ENCODE measurements at places on chromosomes 2 and 18.
A peak's percentile ranks its signal among the peaks of the same experiment; 100 is the strongest.

GRCh38 chr2:204072443-204073324, 136.1 kb downstream of the ICOS start:
- DNase-seq, result peak; percentile 80

DNA sequence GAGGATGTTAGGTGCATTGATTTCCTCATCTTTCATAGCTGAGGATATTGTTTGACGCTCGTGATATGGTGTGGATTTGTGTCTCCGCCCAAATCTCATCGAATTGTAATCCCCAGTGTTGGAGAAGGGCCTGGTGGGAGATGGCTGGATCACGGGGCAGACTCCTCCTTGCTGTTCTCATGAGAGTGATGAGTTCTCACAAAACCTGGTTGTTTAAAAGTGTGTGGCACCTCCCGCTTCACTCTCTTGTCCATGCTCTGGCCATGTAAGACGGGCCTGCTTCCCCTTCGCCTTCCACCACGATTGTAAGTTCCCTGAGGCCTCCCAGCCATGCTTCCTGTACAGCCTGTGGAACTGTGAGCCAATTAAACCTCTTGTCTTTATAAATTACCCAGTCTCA, 28.4 kb upstream of the GPC1 start:
- no peak for DNase-seq

- no peak for DNase-seq
Observed at GRCh38 chr2:224925810-224926100, 116.5 kb downstream of the DOCK10 start.

DNA sequence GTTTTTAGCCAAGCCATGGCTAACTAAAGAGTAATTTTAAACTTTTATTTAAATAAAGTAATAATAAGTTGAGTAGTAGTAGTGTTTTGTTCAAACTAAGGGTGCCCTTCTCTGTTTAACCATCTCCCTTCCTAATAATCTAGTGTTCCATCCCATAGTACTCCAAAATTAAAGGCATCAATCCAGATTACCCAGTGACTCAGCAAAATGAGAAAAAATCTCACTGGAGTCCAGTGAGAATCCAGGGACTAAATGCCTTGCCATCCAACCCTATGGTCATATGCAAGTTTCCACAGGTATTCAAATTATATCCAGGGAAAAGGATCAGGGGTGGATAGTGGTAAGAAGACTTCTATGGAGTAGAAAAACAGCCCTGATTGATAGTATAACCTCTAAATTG, 19.6 kb upstream of the VRK2 start:
- DNase-seq, result no peak

DNA sequence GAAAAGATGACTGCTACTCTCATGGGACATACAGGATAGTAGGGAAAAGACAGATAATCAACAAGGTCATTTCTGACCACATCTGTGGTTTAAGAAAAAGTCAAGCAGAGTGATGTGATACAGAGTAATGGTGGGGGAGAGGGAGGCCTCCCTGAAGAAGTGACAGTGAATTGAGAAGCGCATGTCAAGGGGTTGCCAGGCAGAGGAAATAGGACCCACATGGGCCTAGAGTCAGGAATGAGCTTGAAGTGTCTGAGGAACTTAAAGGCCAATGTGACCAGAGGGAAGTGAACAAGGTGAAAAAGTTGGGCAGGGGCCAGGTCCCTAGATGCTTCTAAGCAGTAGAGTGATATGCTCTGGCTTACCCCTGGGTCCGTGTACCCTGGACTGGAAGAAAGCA, 113.5 kb upstream of the PPP1CB start:
- no peak for DNase-seq

- no peak for DNase-seq
Observed at GRCh38 chr2:33509908-33510585, 33.6 kb downstream of the RASGRP3 start.

DNA sequence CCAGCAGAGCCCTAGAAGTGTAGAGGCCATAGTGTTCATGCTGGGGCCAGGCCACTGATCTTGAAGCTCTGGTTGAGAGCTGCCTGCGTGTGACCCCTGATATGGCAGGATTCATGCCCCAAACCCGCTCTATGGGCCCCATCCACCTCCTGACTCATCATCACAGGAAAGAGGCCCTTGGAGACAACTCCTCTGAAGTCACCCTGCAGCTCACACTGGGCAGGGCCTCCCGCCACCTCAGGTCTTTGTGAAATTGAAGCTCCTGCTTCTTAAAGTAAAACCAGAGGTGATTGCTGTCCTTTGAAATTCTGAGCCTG, 12.0 kb upstream of the TUBB6 start:
- no peak for DNase-seq

- DNase-seq, result no peak
Observed at GRCh38 chr18:21369146-21369545, 127.1 kb downstream of the GREB1L start.

- peak; percentile 75 for DNase-seq
Observed at GRCh38 chr2:17538844-17539554, 1.5 kb upstream of the VSNL1 start.

GRCh38 chr2:19818039-19818438, 83.7 kb downstream of the TTC32 start:
- no peak for DNase-seq

GRCh38 chr18:10316778-10317177, 137.7 kb upstream of the APCDD1 start:
- no peak for DNase-seq

- DNase-seq, result no peak
Observed at GRCh38 chr2:16727256-16727655, 61.6 kb upstream of the CYRIA start.

GRCh38 chr2:83650161-83650560, 808.9 kb downstream of the SUCLG1 start:
- DNase-seq, result no peak

GRCh38 chr2:98605076-98605475, 3.2 kb downstream of the COA5 start:
- DNase-seq, result no peak

- DNase-seq, result peak; percentile 83
Observed at GRCh38 chr2:98444436-98445176, at the start of gene INPP4A. INPP4A (plus strand) TSS chr2:98444858; CDS start chr2:98520049, 75,191 bp downstream.

DNA sequence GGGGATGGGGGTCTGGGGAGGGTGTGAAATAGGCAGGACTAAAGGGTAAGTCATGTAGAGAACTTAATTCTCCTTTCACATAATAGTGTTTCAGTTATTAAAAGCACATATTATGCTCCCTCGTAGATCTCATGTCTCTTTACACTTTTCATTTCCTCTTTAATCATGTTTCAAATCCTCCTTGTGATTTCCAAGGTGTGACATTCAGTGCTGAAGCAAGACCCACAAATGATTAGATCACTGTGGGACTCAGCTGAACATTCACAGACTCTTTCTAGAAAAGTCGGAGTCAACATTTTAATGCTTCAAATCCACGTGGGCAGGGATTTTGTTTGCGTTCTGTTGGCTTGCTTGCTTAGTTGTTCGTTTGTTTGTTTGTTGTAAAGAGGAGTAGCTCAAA, 34.7 kb upstream of the CALCRL start:
- DNase-seq, result no peak

DNA sequence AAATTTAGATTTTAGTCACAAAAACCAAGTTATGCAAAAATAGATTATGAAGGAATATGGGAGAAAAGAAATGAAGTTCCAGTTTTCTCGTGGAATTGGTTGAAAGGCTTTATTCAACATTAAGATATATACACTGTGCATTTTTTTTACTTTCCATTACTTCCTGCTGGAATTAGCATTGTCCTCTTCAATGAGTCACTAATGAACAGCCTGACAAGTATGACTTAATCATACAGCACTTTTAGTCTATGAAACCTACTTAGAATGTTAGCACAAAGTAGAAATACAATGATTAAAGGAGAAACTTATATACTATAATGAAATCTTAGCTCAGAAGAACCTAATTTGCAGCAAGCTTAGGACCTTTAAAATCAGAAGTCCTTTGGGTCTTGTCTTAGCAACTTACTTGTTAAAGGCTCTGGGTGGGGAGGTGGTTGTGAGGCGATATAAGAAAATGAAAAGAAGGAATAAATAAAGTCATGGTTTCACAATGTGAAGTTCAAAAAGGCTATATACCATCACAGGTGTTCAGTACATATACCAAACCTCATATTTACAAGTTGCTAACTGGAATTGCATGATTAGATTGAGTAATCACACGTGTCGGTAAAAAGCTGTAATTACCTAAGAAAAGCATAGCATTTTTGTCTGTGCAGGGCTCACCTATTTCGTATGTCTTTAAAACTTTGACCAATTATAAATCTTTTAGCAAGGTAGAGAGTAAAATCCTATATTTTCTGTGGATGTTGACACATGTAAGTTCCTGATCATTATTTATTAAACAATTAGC, 236.8 kb downstream of the CAMKMT start:
- no peak for DNase-seq

GRCh38 chr18:76640438-76640837, 145.4 kb upstream of the ZNF516 start:
- DNase-seq, result no peak

DNA sequence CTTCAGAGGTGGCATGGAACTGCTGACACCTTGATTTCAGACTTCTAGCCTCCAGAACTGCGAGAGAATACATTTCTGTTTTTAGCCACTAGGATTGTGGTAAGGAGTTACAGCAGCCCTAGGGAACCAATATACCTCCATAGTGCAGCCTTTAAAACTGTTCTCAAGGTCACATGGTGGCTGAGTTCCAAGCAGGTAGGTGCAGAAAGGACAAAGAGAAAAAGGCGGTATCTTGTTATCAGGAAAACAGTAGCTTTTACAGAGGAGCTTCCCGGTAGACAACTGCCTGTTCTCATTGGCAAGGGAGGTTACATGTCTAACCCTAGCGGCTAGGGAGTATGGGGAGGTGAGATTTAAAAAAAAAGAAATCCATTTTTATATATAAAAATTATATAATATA, 96.2 kb upstream of the BCL2L11 start:
- DNase-seq, result no peak

DNA sequence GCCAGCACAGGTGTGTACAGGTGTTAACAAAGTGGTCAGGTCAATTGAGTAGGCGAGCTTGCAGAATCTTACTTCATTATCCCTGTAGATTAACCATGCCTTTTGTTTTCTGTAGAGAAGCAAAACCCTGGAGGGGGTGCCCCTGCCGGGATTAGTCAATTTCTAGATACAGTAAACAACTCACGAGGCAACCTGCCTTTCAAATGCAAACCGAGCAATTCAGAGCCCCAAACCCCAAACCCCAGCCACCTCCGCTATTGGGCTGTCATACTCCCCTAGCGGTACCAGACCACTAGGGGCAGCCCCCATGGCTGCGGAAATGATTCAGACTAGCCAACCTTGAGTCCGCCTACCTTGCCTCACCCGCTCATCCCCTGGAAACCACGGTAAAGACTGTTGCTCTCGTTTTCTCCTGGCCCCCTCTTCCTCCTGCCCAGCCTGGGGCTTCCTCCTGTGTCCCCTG, 61.4 kb upstream of the KIF5C start:
- peak; percentile 93 for DNase-seq

DNA sequence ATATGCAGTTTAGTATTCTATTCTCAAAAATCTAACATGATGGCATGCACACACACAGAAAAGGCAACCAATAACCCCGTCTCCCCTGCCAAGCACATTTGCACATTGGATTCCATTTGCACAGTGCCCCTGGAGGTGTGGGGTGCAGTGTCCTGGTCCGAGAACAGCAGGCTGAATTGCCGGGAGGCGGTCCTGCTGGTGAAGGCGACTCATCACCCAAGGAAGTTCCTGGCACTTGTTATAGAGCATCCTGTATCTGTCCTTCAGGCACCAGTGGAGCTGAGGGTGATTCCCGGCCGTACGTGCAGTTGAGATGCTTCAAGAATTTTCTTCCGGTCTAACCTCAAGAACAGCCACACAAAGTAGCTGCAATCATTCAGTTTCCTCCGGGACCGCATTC, 73.0 kb upstream of the RAB12 start:
- no peak for DNase-seq

- DNase-seq, result no peak
Observed at GRCh38 chr18:39365836-39366485, 1800.4 kb upstream of the CELF4 start.

DNA sequence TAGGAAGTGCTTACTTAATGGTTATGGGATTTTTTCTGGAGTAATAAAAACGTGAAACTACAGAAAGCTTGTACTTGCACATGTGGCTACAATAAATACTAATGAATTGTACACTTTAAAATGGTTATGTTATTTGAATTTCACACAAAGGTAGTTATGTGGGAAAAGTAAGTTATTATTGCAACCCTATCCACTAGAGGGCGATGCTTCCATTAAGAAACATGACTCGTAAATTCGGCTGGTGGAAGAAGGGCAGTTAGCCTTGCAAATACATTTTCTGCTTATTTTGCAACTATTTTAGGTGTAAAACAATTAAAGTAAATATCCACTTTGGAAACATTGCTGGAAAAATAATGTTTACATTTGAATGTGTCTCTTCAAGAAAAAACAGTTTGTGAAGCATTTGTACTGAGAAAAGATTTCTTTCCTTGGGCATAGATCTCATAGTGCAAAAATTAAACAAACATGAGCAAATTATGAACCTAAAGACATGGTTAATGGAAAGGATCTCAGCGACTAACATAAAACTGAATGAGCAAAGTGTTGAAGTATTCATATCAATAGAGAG, 68.1 kb upstream of the CSRNP3 start:
- no peak for DNase-seq

DNA sequence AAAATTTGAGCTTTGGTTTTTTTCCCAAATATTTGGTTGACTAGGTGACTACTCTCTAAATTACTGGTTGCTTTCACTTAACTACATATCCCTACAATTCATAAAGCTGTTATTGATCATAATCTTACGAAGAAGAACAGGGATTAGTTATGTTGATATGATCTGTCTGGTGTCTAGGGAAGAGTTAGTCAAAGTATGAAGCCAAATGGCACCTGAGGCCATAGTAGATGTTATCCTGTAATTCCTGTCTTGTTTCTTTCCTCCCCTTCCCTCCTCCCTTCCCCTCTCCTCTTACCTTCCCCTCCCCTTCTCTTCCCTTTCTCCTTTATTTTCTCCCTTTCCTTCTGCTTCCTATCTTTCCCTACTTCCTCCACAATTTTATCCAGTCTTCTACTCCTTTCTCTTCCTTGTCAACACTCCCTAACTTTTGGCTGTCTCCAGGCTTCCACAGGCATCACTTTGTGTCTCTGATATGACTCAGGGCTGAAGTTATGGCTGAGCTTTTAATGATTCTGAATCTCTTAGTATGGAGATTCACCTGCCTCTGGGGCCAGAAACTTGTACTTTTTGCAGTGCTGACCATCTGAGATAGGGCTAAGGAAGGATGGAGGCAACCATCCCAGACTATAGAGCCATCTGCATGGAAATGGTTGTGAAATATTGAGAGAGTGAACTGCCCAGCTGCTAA, 149.9 kb upstream of the TCF4 start:
- no peak for DNase-seq

DNA sequence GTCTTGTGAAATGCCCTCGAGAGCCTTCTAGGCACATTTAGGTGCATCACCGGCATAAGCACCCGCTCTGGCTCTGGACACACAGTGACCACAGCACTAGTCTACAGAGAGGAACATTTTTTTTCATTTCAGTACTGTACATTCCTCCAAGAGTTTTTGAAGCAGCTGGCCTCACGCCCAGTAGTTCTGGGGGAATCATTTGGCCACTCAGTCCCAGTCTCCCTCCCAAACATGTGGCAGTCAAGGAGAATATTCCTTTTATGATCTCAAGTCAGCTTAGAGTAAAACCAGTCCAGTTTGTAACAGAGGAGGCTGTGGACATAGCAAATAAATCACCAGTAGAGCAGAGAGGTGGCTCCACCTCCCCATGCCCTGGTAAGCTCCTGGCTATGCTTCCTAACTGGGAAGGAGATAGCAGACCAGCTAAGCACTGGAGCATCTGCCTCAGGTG, 48.1 kb downstream of the KCNE4 start:
- DNase-seq, result no peak

- no peak for DNase-seq
Observed at GRCh38 chr2:147998203-147998602, 22.3 kb downstream of the ORC4 start.
